ENCODE measurements at places on chromosomes 4 and X. TPM values are rescaled to one million over a fixed set of nuclear protein-coding genes. Genes with fewer than 3 reads are reported as not detected.

DNA sequence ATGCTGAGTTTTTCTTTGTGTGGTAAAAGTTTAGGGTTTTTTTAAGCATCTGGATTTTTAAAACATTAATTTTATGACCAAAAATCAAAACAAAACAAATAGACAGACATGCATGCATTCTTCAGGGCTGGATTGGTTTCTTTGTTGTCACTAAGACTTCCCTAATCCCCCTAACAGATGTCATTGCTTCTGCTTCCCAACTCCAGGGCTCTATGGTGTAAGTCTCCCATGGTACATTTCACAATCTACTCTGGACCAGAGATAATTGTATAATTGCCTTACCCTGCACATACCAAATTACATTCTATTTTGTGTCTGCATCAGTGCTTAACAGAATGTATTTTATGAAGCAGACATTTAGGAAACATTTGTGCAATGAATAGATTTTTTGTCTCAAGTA lies 529.1 kb upstream of the SMIM31 start:
- no peak overlapping the region for H3K4me3 ChIP-seq
- H3K27ac ChIP-seq = no peak overlapping the region
- no peaks in the 10 kb centered on the region for H3K36me3 ChIP-seq
- no peaks in the 10 kb centered on the region for H3K27me3 ChIP-seq

DNA sequence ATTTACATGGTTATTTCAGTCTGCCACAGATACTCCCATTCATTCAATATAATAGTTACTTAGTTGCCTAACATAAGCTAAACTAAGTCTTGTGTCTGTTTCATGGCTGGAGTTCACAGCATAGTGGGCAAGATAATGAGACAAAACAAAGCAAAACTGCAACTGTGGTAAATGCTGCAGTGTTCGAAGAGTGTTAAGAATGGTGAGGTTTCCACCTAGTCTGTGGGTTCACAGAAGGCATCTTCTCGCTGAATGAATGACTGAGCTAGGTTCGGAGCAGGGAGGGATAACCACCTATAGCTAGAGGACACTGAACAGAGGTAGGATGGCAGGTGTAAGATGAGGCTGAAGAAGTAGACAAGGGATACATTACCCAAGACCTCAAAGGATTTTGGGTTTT lies 171.0 kb downstream of the FBXW7 start:
- H3K4me3 ChIP-seq = no peak overlapping the region
- no peaks in the 10 kb centered on the region for H3K4me1 ChIP-seq
- H3K36me3 ChIP-seq = peaks cover 9% of the 10 kb centered on the region
- no peaks in the 10 kb centered on the region for H3K27me3 ChIP-seq

DNA sequence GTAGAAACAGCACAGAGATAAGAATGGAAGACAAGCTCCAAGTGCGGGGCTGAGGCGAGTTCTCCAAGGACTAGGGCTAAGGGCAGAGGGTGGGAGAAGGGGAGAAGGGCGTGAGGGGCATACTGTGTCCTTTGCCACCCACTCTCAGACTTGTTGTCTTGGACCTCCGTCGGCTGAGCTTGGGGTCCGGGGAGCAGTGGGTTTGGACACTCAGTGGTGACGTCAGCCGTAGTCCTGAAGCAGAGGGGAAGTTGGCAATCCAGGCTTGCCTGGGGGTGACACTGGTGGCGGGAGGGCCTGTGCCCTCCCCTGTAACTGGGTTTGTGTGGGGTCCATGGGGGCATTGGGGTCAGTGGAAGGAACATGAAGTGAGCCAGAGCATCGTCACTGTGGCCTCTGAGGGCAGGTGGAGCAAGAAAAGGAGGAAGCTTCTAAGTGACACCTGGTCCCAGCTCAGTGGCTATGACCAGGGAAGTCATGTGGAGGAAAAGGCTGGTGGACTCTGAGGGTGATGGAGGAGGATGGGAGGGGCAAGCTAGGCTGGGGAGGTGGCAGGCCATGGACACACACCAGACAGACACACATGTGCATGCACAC lies 17.6 kb downstream of the CD99 start:
- H3K27me3 ChIP-seq = no peaks in the 10 kb centered on the region
- peak overlapping the region; percentile 97 for H3K27ac ChIP-seq
- peaks cover 11% of the 10 kb centered on the region for H3K36me3 ChIP-seq
- no peak for DNase-seq

The CYTL1 gene
- total RNA-seq = 0.52 TPM

DNA sequence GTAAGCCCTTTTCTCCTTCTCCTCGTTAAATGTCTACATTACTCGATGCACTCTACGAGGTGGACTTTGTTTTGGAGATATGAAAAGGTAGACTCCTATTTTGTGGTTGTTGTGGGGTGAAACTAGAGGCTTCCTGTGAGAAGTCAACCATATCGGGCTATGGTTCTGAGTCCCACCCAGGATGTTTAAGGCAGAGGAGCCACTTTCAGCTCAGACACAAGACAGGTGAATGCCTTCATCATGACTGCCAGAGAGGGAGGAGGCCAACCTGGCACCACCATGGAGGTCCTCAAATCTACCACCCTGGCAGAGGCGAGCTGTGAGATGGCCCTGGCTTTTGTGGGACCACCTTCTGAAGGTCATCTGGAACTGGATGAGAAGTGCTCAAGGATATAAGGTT lies 154.4 kb upstream of the KLF3 start:
- H3K36me3 ChIP-seq = no peaks in the 10 kb centered on the region
- no peak overlapping the region for H3K27ac ChIP-seq
- DNase-seq = no peak
- no peaks in the 10 kb centered on the region for H3K27me3 ChIP-seq
- H3K4me3 ChIP-seq = no peak overlapping the region
- peaks cover 4% of the 10 kb centered on the region for H3K4me1 ChIP-seq

The BCORL1 gene
- total RNA-seq = 20.9 TPM

- no peaks in the 10 kb centered on the region for H3K4me1 ChIP-seq
- H3K27me3 ChIP-seq = no peaks in the 10 kb centered on the region
- no peak overlapping the region for H3K4me3 ChIP-seq
Measured at GRCh38 chr4:142812091-142812490, 34.0 kb downstream of the INPP4B start.

The MAP7D2 gene
- total RNA-seq = 2.8 TPM

DNA sequence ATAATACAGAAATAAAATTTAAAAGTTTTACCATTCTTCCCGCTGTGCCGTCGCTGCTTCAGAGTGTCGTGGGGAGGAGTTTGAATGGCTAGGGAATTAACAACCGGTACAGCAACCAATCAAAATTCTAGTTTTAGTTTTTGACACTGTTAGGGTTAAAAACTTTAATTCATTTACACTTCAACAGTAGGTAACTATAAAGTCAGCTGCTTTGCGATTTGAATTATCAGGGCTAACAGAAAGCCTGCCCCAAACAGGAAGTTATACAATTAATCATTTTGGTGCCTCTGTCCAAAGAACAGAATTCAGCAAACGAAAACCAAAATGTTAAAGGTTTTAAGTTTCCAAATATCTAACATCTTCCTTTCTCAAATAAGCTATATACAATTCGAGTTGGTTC lies 2.3 kb downstream of the HNRNPD start:
- DNase-seq = no peak
- peaks cover 45% of the 10 kb centered on the region for H3K36me3 ChIP-seq
- no peaks in the 10 kb centered on the region for H3K27me3 ChIP-seq
- peak overlapping the region; percentile 100 for H3K27ac ChIP-seq
- H3K4me1 ChIP-seq = peaks cover 37% of the 10 kb centered on the region

DNA sequence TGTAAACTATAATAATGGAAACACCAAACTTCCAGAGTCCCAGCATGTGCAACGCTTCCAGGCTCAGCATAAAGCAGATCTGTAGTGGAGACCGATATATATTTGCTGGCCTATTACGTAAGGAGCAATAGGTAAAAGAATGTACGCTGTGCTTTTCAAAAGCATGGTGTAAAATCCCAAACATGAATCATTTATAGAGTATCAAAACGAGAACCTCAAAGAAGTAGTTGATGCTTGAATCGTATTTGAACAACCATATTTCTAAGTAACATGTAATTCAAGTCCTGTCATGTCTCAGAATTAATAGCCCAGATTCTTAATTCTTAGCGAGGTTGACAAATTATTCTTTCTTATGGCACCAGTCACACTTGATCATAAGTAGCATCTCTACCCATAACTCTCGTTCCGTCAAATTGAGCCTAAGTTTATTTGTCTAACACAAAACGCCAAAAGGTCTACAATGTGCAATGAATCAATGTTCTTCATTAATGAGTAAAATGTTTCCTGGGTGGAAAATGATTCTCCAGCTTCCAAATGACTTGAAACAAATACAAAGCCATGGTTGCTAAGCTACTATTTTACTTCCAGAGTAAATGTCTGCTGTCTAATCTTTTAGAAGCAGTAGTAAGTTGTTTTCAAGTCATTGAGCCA lies 811.5 kb upstream of the FRG1 start:
- no peak overlapping the region for H3K27ac ChIP-seq
- H3K36me3 ChIP-seq = no peaks in the 10 kb centered on the region
- H3K4me3 ChIP-seq = no peak overlapping the region
- peaks cover 8% of the 10 kb centered on the region for H3K27me3 ChIP-seq

The ABCG2 gene
- total RNA-seq = 21.5 TPM

- DNase-seq = no peak
- no peak overlapping the region for H3K4me3 ChIP-seq
- H3K36me3 ChIP-seq = no peaks in the 10 kb centered on the region
- peaks cover 10% of the 10 kb centered on the region for H3K4me1 ChIP-seq
- H3K27ac ChIP-seq = no peak overlapping the region
Measured at GRCh38 chr4:47669946-47670345, 167.9 kb downstream of the CORIN start.

DNA sequence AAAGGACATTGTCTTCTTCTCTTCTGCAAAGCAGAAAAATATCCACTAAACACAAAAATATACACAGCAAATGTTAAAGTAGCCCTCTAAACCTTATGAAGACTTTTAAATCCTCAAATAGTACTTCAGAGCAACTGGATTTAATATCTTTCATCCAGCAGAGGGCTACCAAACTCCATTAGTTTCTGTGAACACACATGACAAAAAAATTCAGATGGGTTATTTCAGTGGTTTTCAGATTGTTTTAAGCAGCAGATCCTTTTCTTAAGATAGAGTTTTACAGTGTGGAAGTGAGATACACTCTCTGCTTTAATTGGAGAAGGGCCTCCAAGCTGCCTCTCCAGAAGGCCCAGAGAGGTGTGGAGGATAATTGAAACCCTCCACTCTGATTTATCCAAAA lies 56.7 kb downstream of the ANK2 start:
- no peak overlapping the region for H3K4me3 ChIP-seq
- H3K27ac ChIP-seq = no peak overlapping the region
- peaks cover 8% of the 10 kb centered on the region for H3K4me1 ChIP-seq

The SLC7A11 gene
- 6.3 TPM for total RNA-seq

The TLR10 gene
- 0.22 TPM for total RNA-seq

The USP27X gene
- 7.8 TPM for total RNA-seq

- H3K4me3 ChIP-seq = no peak overlapping the region
- no peak overlapping the region for H3K27ac ChIP-seq
- H3K27me3 ChIP-seq = no peaks in the 10 kb centered on the region
- DNase-seq = no peak
- peaks cover 13% of the 10 kb centered on the region for H3K36me3 ChIP-seq
- no peaks in the 10 kb centered on the region for H3K4me1 ChIP-seq
Measured at GRCh38 chr4:94621491-94622080, 136.2 kb upstream of the BMPR1B start.

The RTL9 gene
- total RNA-seq = 0.39 TPM

DNA sequence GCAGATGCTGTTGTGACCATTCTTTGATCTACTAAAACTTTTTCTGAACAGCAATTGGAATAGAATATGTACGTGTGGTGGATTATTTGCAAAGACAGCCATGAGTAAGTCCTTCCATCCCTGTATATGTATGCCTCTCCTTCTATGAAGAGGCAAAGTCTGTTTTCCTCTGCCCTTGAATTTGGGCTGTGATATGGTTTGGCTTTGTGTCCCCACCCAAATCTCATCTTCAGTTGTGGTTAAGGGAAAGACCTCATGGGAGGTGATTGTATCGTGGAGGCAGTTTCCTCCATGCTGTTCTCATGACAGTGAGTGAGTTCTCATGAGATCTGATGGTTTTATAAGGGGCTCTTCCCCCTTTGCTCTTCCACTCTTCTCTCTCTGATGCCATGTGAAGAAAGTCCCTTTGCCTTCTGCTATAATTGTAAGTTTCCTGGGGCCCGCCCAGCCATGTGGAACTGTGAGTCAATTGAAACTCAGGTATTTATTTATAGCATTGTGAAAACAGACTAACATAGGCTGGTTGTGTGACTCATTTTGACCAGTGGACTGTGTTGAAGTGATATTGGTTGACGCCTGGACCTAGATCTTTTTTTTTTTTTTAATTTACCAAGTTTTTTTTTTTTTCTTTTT lies 108.3 kb upstream of the CAMK2D start:
- H3K4me1 ChIP-seq = no peaks in the 10 kb centered on the region
- no peak overlapping the region for H3K27ac ChIP-seq
- H3K4me3 ChIP-seq = no peak overlapping the region
- H3K36me3 ChIP-seq = no peaks in the 10 kb centered on the region
- no peaks in the 10 kb centered on the region for H3K27me3 ChIP-seq
